ENCODE measurements at places on chromosomes 3 and 15.

DNA sequence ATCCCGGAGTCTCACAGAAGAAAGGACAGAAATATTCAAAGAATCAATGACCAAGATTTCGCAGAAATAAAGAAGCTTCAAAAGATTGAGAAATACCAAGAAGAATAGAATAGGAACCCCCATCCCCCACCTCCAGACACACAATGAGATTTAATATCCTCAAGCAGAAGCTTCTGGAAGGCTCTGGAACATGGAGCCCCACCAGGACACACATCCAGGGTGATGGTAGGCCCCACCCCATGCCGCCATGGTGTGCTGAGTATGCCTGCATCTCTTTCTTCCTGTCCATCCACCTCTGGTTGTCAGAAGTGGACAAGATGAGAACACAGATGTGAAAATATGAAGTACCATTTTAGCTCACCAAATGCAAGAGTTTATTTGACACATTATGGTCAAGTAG is 19.3 kb downstream of the PRR23E start:
- no peak for DNase-seq

GRCh38 chr3:66747261-66747660 is 246.4 kb upstream of the LRIG1 start:
- DNase-seq = no peak

DNA sequence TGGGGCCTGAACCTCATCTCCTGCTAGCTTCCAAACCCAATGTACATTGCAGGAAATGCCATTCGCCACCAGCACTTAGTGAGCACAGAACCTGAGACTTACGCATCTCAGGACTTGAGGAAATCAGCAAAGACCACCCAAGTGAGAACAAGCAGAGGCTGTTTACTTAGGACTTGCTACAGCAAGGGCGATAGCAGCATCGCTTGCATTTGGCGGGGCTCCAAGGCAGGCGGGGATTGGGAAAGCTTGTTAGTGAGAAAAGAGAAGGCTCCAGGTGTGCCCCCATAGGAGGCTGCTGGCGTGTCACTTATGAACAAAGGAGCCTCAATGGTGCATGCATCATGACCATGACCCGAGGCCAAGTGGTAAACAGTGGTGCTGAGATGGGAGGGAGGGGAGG is 19.7 kb downstream of the SLC6A20 start:
- no peak for DNase-seq

GRCh38 chr3:52529376-52530333 is 4.0 kb downstream of the NT5DC2 start:
- DNase-seq = no peak

DNA sequence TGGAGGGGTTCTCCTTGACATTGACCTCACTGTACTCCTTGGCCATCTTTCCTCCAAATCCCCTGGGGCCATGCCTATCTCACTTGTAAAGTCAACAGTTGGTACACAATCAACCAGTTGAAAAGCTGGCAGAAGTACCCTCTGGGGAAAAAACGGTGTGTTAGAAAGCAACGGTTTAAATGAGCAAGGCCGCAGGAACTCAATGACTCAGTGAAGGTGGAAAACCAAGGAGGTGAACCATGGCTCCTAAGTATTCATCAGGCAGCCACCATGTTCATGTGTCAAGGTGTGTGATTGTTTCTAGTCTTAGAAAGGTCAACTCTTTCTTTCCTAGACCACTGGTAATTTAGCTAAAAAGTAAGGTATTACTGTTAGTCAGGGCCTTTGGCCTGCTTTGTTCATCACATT is 130.9 kb upstream of the SATB1 start:
- no peak for DNase-seq

GRCh38 chr3:66411961-66412887 is 88.6 kb downstream of the LRIG1 start:
- DNase-seq = no peak

DNA sequence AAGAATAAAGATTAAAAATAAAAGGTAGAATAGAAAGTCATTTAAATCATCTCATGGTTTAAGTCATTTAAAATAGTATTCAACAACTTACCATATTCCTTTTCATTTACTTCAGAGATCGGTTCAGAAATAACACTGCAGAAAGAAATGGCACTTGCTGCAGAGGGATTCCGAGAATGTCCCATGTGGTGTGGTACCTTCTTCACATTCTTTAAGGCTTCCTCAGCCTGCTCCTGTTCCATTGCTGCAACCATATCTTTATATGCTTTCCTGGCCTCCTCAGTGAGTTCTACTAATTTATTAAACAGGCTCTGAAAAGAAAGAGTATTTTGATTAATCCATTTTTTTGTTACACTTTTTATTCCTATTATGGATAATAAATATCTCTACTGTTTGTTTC is 32.6 kb upstream of the SHC4 start:
- no peak for DNase-seq

DNA sequence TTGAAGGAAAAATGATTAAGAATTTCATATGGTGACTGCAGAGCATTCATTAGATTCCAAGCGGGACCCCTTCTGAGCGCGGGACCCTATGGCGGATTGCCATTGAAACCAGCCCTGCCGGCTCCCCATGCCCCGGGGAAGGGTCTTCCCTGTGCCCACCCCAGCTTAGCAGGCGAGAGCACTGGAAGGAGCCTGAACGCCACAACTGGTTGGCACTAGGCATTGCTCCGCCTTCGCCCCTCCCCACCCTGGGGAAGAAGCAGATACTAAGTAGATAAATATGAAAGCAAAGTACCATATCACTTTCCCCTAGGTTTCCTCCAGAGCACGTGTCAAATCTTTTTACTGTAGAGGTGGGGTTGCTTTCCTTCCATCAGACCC is 70.7 kb downstream of the CYP19A1 start:
- no peak for DNase-seq
